Smooth muscle cell of trachea (primary cell): ENCODE measurements at places on chromosomes 5 and 9. TPM values are rescaled to one million over a fixed set of nuclear protein-coding genes. Genes with fewer than 3 reads are reported as not detected.

The DNAJB5 gene
- total RNA-seq, result 9.0 and 12.1 TPM in 2 replicates

The GABBR2 gene
- total RNA-seq, result 0.33 and 1.3 TPM in 2 replicates

The NTNG2 gene
- 2.0 and 4.8 TPM in 2 replicates for total RNA-seq

The TRIM36 gene
- total RNA-seq, result 0.29 and 0.33 TPM in 2 replicates

The TNFSF15 gene
- 0.44 and 0.99 TPM in 2 replicates for total RNA-seq

The SPAG8 gene
- 0.99 and 1.5 TPM in 2 replicates for total RNA-seq

The NUDT12 gene
- total RNA-seq, result 11.1 and 18.8 TPM in 2 replicates

The PRDM9 gene
- total RNA-seq, result not detected in 2 replicates

The LHX3 gene
- under 0.01 TPM in 1 of 2 replicates, not detected in the other for total RNA-seq

The PGM5 gene
- 88.8 and 110 TPM in 2 replicates for total RNA-seq

The NIPAL4 gene
- total RNA-seq, result under 0.01 TPM in 1 of 2 replicates, not detected in the other

The REEP2 gene
- 8.4 and 25.1 TPM in 2 replicates for total RNA-seq

The ADAMTSL2 gene
- total RNA-seq, result under 0.01 and 0.15 TPM in 2 replicates

The GALNT12 gene
- total RNA-seq, result 16.5 and 19.2 TPM in 2 replicates

The CAMK4 gene
- total RNA-seq, result 3.5 and 6.4 TPM in 2 replicates

The REEP5 gene
- total RNA-seq, result 36.8 and 79.7 TPM in 2 replicates

The ARPC5L gene
- total RNA-seq, result 9.1 and 14.4 TPM in 2 replicates

The PPWD1 gene
- total RNA-seq, result 35.9 and 59.1 TPM in 2 replicates
